H9 (cell line): ENCODE measurements at places on chromosomes 3 and 15.
A peak's percentile ranks its signal among the peaks of the same experiment; 100 is the strongest.

DNA sequence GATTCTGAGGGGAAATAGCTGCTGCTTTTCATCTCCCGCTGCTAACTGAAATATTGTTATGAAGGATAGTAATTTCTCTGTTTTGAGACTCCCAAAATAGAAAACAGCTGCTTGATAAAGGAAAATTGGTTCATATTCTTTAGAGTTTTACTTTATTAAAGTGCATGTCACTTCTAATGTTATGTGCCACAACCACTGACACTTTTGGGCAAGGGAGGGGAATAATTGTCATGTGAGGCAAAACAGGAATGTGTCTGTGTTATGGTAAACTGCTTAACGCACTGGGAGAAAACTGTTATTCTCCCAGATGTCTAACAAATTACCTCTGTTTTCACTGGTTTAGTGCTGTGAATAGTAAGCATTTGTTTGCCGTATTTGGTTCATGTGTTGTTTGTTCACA lies 201.6 kb downstream of the PDZRN3 start:
- DNase-seq = no peak

GRCh38 chr3:139317660-139318430 lies 26.0 kb upstream of the MRPS22 start:
- DNase-seq = no peak

- DNase-seq = no peak
These were observed 18.5 kb downstream of the MINAR1 start for GRCh38 chr15:79450648-79451047.

DNA sequence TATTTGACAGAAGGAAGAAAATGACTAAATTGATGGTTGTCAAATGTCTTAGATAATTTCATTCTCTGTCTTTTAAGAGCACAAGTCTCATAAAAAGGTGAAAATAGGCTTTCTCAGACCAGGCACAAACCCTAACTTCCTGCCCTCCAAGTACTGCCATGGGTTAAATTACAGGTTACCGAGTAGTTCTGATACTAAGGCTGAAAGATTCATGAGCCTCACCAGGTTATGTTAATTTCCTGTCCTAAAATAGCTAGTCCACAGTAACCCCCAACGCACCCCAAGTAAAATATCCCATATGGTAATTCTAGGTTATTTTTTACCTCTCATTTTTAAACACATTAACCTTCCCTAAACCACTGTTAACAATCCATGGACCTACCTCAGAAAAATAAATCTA lies 42.0 kb downstream of the GSK3B start:
- no peak for DNase-seq

GRCh38 chr15:73688455-73688854 lies 4.3 kb downstream of the CD276 start:
- peak; percentile 16 for DNase-seq

DNA sequence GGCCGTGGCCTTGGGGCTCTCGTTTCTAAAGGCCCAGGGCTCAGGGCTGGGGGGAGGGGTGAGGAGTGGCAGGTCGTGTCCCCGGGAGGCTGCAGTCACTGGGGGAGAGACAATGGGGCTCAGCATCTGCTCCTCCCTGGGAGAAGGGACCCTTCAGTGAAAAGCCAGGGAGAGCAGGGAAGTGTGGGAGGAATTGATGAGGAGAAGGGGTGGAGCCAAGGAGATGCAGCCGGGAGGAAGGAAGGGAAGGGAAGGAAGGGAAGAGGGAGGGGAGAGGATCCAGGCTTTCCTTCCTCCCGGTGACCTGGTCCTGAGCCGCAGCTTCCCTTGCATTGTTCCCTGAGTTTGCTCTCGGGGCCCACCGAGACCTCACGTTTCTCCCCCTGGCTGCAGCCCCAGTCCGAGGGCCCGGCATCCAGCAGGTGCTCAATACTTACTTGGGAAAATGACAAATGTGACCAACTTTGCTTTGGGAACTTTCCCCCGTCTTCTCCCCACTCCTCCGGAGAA lies 1.4 kb upstream of the ZNF710 start:
- DNase-seq = peak; percentile 75

- DNase-seq = no peak
These were observed 401.7 kb downstream of the TBC1D5 start for GRCh38 chr3:17340693-17341092.

- no peak for DNase-seq
These were observed 10.3 kb upstream of the RHO start for GRCh38 chr3:129518038-129518561.

DNA sequence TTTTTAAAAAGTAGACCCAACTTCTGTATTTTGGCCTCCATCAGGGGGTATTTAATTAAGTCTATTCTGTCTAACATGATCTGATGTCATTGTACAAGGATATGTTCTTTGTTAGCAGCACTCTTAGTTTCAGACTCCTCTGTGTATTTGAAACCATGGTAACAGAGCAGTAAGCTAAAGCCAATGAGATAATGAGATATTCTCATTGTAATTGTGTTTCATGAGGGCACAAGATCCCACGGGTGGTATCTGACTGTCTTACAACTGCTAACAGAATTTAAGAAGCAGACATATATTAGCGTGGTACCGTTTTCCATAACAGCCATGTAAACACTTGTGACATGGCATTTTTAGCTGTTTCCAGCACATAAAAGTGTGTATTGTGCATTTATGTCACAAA lies 251.2 kb upstream of the VEPH1 start:
- DNase-seq = no peak

GRCh38 chr15:85174521-85174920 lies 192.9 kb downstream of the PDE8A start:
- DNase-seq = no peak
